ENCODE measurements at places on chromosomes 2 and 18.

DNA sequence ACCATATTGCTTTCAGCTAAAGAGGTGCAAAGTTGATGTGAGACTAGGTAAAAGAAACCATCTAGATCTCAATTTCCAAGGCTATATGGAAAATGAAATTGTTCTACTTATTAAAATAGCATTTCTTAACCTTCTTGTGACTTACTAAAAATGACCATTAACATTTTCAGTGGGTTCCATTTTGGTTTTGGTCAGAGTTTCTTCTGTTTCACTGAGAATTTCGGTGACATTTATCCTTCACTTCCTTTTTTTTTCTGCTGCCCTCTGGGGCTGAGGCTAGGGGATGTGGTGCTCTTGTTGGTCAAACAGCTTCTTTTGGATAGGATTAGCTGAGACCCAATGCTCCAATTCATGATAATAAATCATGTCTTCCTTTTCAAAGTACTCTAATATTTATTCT is 44.3 kb upstream of the REL start:
- no peak for DNase-seq

GRCh38 chr2:85431570-85432205 is 13.2 kb downstream of the SH2D6 start:
- no peak for DNase-seq

DNA sequence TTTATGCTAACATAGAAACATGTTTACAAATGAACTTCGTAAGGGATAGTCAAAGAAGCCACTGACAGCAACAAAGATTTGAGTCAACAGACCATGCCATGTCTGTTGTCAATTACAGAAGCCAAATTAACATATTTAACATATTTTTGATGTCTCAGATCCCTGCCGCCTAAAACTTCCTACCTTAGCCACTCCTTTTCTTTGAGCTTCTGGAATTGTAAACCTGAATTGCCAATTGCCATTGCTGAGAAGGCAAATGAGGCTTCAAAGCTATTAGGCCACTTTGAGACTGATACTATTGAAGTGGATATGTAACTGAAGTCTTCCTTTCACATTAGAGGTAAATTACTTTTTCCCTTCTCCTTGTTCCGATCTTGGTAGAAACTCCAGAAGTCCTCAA is 66.0 kb upstream of the DSEL start:
- no peak for DNase-seq

DNA sequence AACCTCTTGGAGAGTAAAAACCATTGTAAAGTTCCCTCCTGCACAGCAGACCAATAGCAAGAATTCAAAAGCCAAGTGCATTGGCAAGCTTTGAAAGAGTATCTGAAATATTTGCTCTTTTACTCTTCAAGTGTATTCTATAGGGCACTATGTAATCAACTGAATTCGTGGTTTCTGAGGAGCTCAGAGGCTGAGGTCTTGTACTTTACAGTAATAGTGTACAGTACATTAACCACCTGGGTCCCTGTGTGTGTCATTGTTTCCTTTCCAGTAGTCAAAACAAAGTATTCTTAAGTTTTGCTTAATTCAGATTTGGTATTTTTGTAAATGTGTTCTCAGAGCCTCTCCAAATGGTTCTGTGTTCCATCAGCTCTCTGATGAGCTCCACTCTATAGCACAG is 769.7 kb downstream of the LRRTM4 start:
- no peak for DNase-seq

DNA sequence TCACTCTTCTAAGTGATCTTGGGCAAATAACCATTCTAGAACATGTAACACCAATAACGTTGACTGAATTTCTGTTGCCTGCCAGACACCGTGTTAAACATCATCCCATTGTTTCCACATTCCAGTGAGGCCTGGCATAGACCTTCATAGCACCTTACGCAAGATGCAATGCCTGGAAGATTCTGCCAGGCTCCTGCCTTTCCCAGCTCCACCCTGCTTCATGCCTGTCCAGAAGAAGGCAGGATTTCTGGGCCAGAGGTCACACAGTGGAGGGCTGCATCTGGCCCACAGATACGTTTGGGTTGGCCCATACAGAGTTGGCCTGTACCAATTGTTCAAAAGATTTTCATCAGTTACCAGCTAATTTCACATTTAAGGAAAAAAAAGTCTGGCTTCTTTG is 46.3 kb downstream of the EN1 start:
- DNase-seq = no peak

- no peak for DNase-seq
Observed at GRCh38 chr2:176169711-176170110, 12.6 kb downstream of the HOXD3 start.

GRCh38 chr2:9535177-9535576 is 20.5 kb downstream of the ADAM17 start:
- no peak for DNase-seq

DNA sequence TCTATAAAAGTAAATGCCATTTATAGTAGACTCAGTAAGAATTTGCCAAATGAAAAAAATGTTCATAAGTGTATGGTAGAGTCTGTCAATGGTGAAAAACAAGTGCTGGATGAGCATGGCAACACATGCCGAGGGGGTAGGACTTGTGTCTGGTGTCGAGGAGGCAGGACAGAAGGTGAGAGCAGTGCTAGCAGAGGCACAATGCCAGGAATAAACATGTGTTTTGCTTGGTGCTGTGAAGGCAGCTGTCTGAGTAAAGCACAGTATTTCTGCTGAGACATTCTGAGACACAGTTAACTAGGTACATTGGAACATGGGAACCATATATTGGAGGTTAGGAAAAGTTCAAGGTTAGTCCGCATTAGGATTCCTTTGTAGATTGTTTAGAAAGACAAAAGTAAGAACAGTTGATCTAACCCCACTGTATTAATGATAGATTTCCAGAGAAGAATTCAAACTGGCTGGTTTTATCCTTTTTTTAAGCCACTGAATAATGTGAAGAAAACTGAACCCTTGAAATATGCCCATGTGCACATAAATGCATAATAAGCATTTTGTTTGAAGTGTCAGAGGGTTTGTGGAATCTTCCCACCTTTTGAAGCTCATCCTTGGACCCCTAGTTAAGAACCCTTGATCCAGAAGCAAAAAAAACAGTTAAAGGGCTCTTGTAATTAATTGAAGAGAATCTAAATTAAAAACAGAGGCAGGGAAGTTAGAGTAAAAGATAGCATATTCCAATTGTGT is 7.1 kb downstream of the RBM45 start:
- DNase-seq = no peak

DNA sequence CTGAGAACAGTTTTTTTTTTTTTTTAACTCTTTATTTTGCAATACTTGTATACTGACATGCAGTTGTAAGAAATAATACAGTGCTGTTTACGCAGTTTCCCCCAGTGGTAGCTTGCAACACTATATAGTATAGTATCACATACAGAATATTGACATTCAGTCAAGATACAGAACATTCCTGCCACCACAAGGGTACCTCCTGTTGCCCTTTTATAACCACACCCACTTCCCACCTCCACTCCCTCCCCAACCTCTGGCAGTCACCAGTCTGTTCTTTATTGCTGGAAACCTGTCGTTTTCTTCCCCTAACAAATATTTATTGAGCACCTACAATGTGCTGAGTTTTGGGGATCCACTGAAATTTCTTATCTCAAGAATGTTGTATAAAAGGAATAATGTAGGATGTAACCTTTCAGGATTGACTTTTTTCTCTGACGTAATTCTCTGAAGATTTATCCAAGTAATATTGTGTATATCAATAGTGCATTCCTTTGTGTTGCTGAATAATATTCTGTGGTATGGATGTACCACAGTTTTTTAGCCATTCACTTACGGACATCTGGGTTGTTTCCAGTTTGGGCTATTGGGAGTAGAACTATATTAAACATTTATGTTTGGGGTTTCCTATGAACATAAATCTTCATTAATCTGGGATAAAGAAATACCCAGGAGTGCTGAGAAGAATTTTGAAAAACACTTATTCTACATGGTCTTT is 51.4 kb upstream of the EML6 start:
- DNase-seq = no peak

GRCh38 chr2:28972778-28973335 is 8.2 kb upstream of the TOGARAM2 start:
- no peak for DNase-seq

GRCh38 chr2:192593561-192593960 is 398.8 kb upstream of the TMEFF2 start:
- DNase-seq = no peak

DNA sequence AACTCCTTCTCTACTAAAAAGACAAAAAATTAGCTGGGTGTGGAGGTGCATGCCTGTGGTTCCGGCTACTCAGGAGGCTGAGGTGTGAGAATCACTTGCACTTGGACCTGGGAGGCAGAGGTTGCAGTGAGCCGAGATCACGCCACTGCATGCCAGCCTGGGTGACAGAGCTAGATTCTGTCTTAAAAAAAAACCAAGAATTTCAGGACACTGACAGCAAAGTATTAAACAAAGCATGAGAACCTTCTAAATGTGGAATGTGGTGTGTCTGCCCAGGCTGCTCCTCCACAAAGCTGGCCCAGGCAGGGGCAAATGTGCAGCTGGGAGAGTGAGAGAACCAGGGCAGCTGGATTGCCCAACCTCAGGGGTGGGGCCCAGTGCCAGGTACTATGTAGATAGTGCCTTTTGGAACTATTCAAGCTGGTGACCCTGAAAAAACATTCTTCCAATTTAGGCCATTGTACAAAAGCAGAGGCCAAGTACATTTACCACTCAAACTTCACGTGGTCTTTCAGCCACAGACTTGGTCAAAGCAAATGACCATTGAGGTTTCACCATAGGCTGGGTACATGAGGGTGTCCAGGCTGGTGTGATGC is 6.7 kb upstream of the UGT1A5 start:
- no peak for DNase-seq

GRCh38 chr2:99878581-99879350 is 263.6 kb downstream of the AFF3 start:
- no peak for DNase-seq

- DNase-seq = no peak
Observed at GRCh38 chr2:210477496-210477895, 937 bp upstream of the LANCL1 start.

GRCh38 chr2:41912337-41912736 is 135.5 kb upstream of the PKDCC start:
- DNase-seq = no peak

Data from CD4-positive, alpha-beta T cell treated with Interleukin-4 for 1 hour (primary cell).